T1000 (cell line): ENCODE measurements at places on chromosomes 7 and 10.

DNA sequence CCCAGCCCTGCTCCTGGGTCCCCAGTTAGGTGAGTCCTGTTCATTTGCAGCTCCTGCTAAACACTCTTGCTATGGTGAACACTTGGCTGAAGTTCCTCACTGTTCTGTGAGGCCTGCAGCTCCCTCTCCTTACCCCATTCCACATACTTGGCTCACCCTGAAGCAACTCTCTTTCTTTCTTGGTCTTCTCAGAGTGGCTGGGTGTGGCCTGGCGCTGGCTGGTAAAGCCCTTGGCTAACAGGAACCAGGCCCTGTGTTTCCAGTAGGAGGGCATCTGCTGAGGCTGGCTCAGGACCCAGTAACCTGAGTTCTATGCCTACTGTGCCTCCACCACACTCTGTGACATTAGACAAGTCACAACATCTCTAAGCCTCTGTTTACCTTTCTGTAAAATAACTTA, 53.1 kb upstream of the COL13A1 start:
- no peak for DNase-seq

DNA sequence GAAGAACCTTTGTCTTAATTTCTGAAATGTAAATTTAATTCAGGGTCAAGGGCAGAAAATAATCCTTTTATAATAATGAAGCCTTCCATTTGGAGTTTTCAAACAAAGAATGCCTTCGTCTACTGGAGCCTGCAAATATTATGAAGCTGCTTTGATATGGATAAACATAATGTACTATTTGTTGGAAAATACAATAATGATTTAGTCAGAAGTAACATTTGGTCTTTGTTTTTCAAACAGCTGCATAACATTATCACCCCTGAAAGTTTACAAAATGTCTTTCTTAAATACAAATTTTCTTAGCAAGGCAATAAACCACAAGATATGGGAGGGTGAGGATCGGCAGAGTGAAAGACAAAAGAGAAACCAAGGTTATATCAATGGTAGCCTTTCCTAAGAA, 41.5 kb downstream of the TMEM26 start:
- DNase-seq: no peak

- DNase-seq: no peak
Measured at GRCh38 chr10:14262836-14263425, 67.8 kb downstream of the FRMD4A start.

GRCh38 chr7:36315309-36315944, 74.2 kb upstream of the ANLN start:
- DNase-seq: no peak

GRCh38 chr7:38373155-38373554, 99.7 kb upstream of the TARP start:
- DNase-seq: no peak

DNA sequence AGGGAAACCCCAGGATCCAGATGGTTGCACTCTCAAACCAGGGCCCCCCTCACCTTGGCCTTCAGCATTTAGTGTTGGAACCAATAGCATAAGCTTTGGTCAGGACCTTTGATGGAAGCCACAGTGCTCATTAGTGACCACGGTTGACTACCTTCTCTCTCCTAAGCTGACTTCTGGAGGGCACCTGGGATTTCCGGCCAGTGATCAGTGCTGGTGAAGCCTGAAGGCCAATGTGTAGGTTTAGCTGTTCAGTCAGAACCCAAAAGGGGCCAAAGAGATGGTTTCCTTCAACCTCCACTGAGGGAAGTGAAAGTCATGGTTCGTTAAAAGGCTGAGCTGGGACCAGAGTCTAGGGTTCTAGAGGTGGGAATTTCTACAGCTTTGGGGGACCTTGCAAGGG, 46.4 kb downstream of the TCF7L2 start:
- DNase-seq: no peak

DNA sequence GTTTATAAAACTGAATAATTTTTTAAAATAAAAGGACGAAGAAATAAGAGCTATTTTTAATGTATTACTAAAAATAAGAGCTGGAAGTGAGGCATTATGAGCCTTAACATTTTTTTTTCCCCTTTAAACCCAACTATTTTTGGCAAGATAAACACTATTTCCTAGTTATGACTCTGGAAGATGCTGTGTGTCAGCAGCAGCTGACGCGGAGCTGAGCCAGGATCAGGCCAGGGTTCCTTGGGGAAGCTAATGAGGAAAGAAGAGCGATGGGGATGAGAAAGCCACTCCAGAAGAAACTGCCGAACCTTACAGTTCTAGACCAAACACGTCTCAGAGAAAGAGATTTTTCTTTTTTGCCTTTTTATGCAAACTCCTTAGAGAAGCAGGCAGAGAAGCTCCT, 85.9 kb downstream of the USP6NL start:
- no peak for DNase-seq

DNA sequence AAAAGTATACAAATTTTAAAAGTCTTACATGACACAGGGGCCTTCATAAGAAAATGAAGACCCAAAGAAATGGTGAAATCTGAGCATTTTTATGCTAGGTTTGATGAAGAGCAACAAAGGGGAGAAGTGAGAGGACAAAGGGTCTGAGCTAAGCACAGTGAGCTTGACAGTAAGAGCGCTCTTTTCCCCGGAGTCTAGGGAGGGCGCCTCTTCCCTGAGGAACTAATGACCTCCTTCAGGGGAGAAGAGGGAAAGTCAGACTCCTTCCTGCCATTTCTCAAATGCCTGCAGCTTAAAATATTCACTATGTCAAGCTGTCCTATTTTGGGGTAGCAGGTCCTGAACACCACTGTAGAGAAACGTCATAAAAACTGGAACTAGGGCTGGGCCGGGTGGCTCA, 18.1 kb upstream of the PAXIP1 start:
- no peak for DNase-seq

DNA sequence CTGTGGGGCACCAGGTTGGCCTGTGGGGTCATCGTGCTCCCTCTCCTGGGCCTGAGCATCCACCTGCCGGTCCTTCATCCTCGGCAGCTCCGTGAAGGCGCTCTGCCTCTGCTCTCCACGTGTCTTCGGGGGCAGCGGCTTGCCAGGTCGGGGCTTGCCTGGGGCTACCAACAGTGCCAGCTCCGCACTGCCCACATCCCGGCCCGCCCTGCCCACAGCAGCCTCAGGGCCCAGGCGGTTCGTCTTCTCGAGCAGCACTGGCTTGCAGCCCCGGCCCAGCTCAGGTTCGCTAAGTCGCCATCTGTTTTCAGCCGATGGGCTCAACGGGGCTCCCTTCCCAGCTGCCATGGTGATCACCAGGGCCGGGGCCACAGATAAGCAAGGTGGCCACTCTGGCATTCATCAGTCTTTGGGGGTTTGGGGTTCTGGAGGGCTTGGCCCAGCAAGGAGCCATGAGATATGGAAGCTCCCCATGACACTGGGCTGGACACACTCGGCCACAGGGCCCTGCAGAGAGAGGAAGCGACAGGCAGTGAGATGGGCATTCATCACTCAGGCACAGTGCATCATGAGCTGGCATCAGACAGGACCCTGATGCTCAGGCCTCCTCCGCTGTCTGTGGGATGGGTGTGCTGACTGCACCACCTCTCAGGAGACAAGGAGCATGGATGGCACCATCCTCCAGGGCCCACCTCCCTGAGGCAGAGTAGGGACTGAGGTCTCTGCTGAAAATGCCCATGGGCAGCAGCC, 15.5 kb downstream of the ZNF488 start:
- no peak for DNase-seq

DNA sequence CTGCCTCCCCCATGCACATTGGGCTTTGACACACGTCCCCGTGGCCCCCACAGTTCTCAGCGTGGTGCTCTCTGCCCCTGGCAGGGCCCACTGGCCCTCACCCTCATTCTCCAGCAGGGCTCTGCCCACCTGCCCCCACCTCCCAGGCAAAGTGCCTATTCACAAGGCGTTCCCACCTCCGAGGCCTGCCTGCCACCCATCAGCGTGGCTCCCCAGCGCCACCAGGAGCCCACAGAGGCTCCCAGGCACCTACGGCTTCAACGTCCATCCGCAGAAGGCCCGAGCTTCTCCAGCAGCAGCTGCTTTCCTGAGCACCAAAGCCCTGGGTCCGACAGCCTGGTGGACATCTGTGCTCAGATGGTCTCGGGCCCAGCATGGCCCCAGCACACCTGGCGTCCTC, 211.8 kb upstream of the PPP2R2D start:
- no peak for DNase-seq

- DNase-seq: no peak
Measured at GRCh38 chr10:74047304-74047703, 49.4 kb downstream of the VCL start.

DNA sequence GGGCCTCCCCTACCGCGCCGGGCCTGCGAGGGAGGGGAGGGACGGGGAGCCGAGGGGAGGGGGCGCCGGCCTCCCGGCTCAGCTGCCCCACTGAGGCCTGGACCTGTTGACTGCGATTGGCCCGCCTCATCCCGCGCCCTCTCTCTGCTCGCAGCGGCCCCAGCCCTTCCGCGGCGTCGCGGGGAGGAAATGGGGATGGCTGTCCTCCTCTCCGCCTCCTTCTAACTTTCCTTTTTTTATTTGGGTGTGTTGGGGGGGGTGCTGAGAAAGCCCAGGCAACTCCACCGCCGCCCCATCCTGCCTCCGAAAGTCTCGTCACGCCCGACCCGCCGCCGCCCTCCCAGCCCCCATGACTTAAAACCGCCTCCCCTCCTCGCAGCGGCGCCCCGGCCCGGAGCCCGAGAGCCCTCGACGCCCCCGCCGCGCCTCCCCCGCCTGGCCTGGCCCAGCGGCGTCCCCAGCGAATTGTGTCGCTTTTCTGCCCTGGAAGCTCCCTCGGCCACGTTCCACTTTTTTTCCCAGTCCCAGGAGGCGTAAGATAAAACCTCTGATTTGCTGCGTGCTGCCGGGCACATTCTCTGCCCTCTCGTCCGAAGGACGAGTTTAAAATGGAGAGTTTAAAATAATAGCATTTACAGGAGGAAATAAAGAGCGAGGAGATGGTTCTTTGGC, 842 bp upstream of the SKIDA1 start:
- DNase-seq: peak; percentile 99

DNA sequence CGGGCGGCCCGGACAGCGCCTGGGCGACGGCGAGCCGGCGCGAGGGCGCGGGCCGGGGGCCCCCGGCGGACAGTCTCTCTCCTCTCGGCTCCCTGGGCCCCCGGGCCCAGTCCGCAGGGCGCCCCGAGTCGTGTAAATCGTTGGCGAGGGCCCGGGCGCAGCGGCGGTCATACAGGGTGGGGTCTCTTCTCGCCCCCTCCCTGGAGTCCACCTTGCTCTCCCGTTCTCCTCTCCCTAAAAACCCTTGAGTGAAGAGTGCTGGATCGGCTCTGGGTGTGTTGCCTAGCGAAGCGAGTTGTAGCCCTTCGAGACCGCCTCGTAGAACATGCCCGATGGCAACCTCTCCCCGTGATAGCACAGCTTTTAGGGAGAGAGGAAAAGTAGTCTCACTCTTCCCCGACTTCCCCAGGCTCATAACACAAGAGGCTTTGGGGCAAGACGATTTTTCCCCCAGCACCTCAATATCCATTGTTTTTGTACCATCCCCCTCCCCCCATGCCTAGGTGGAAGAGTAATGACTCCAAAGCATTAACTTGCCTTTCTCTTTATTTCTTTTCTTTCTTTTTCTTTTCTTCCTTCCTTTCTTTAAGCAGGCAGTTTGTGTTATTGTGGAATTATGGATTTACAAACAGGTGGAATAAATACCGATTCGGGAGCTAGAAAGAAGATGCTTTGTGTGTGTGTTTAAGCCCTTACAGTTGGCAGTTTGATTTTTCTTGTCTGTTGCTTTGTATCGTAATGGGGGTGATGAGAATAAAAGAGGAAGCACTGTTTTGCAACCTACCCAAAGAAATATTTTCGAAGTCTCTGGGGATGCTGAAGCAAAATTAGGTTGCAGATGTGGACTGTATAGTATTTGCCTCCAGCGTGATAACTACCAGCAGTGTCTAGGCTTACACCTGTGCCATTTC, 822 bp downstream of the SHOC2 start:
- no peak for DNase-seq

DNA sequence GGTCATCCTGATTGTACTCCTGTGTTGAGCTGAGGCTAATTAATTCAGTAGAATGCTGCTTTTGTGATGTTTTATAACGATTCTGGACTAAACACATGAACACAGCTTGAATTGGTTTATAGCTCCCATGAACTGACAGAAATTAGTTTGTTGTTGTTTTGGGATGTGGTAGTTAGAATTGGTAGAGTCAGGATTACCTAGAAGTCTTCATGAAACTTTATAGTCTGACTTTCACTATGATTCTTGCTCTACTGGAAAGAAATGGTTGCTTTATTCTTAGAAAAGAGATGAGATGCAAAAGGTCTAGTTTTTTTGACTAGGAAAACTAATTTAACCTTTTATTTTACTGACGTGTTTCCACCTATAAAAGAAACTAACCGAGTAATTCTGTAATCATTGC, 23.4 kb upstream of the TRUB1 start:
- DNase-seq: no peak

GRCh38 chr10:74794531-74794930, 31.9 kb upstream of the KAT6B start:
- no peak for DNase-seq

DNA sequence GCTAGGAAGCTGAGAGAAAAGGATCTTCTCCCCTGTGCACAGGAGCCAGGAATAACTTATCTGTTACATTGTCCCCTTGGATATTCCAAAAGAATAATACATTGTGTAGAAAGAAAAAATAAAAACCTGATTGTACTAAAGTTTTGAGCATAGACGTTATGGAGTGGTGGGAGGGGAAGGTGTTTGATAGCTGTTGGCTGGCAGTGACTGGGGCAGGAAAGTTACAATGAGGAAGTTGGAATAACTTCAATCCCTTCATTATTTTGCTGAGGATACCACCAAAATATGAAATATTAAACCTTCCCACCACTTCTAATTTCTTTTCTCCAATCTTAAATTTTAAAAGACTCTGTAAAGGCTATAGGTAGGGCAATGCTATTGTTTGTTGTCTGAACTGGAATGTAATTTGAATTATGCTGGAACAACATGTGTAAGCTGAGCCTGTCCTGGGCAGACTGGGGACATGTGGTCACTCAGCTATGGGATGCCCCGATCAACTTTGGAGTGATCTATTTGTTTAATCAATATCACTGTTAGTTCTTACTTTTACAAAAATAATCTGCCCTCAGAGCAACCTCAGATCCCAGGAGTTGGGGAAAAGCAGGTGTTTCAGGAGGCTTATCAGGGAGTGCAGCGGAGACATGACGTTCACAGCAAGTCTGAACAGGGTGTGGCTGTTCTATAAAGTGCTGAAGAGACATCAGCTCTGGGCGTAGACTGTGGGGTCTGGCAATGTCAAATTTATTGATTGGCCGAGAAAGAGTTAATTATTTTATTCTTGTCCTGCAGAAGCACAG, 20.8 kb downstream of the CYP3A43 start:
- DNase-seq: no peak

- no peak for DNase-seq
Measured at GRCh38 chr7:85750454-85750949, 563.6 kb upstream of the SEMA3D start.

GRCh38 chr10:54665095-54665494, 135.9 kb downstream of the PCDH15 start:
- DNase-seq: no peak

DNA sequence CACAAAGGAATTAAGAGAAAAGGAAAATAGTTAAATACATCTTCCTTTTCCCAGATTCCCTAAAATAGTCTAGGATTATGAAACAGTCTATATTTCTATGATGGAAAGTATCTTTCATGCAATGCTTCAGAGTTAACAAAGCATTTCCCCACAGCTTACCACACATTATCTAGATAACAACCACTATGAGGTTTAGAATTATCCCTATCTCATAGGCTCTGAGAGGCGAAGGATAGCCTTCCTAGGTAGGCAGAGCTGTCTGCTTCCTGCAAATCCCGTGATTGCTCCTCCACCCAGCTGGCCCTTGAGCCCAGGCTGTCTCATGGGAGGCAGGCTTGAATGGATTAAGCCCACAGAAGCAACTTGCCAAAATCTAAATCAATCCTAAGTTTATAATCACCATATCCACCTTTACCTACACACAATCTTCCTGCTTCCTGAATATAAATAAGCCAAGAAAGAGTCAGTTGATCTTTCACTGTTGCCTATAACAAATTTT, 321.4 kb upstream of the AOAH start:
- DNase-seq: no peak
